ENCODE measurements at places on chromosomes 5 and 9.

GRCh38 chr5:175853573-175854230 lies 17.7 kb upstream of the CPLX2 start:
- DNase-seq = no peak

GRCh38 chr5:285991-286557 lies 14.6 kb downstream of the PDCD6 start:
- DNase-seq = no peak

DNA sequence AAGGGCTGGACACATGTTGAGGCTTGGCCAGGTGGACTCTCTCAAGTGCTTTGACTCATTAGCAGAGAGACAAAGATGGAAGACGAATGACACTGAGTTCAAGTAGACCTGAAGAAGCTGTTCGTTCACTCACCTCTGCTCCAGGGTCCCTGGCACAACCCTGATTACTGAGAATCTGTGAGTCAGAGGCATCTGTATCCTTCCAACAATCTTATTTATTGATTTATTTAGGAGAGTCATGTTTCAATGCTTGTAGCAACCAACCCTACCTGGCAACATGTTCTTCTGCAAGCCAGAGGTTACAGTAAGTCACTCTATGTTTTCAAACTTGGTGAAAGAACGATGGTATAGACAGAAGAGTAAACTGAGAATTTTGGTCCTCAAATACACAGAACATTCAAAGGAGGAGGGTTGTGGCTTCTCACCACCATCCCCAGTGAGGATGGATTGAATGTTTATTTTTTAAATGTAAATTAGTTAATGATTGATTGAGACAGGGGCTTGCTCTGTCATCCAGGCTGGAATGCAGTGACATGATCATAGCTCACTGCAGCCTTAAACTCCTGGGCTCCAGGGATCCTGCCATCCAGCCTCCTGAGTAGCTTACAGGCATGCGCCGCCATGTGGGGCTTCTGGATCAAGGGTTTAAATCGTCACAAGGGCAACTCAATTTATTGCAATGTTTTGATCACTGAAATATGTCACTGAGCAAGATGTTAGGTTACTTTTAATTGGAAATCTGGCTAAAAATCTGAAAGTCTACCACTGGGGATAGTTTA lies 55.7 kb upstream of the CARTPT start:
- DNase-seq = no peak

- DNase-seq = no peak
Measured at GRCh38 chr5:16134204-16134603, 45.4 kb downstream of the MARCHF11 start.

- peak; percentile 79 for DNase-seq
Measured at GRCh38 chr5:43573058-43573457, 16.2 kb upstream of the PAIP1 start.

GRCh38 chr5:50863534-50864170 lies 197.2 kb downstream of the PARP8 start:
- DNase-seq = no peak

- no peak for DNase-seq
Measured at GRCh38 chr9:98159301-98159700, 33.1 kb downstream of the CORO2A start.

- DNase-seq = no peak
Measured at GRCh38 chr5:1881731-1882336, 891 bp downstream of the IRX4 start.
